DMS79 treated with DMSO at 0.1 percent for 48 hours (cell line): ENCODE measurements at places on chromosomes 3 and 15.

GRCh38 chr3:188788621-188789081, 383.1 kb upstream of the TPRG1 start:
- DNase-seq: no peak

GRCh38 chr15:89486726-89487050, 9.7 kb downstream of the RHCG start:
- no peak for DNase-seq

- DNase-seq: no peak
Observed at GRCh38 chr3:71512544-71512943, 71.0 kb downstream of the FOXP1 start.

- DNase-seq: no peak
Observed at GRCh38 chr3:49509028-49509561, 39.0 kb downstream of the DAG1 start.

DNA sequence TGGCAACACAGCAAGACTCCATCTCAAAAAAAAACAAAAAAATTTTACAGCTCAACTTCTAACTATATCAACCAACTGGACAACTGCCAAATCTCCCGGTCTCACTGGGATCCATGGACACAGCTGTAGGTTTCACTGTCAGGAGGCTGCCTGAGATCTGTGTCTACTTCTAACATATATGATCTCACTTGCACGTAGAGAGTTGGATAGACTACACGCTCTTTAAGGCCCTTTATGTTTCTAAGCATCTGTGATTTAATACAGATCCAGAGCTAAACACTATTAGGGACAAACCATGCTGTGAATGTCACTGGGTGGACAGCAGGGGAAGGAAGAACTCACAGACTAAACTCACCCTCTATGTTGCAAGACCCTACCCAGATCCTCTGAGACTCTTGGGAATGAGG, 13.0 kb upstream of the APOD start:
- no peak for DNase-seq

GRCh38 chr3:15823092-15823491, 25.3 kb upstream of the ANKRD28 start:
- DNase-seq: no peak

DNA sequence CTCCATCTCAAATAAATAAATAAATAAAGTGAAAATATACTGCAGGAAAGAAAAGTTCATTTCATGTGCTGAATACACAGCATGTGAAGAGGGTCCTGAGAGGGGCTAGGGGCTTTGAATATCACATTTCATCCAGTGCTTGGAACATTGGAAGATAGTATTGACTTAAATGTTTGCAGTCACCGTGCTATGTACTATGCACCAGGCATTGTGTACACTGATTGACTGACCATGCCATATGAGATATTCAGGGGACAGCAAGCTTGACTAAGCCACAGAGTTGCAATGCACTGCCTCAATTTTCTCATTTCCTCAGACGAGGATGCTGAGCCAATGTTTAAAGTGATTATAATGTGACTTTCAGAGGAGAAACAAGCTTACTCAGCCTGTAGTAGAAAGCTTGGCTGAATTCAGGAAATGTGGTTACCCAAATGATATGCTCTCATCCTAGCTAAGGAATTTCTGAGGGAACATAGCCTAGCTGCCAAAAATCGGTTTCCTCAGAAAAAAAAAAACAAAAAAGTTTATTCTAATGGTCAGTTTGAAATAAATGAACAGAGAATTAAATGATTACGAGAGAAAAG, 557.9 kb downstream of the FGF12 start:
- DNase-seq: no peak

DNA sequence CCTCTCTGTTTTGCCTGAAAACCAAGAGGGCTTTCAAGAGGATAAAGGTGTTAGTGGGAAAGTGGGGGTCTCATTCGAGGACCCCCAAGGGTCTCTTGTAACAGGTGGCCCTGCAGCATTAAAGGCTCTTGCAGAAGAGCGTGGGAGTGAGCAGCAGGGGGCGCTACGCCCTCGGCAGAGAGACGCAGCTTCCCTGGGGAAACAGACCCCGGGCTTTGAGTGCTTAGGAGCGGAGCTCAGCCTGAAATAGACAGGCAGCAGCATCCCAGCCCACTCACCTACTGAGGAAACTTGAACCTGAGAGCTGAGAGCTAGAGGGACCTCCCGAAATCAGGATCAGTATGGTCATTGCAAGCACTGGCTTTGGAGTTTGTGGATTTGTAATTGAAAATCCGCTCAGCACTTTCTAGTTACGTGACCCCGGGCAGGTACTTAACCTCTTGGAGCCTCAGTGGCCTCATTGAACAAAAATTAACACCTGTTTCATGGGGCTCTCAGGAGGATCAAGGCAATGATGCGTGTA, 25.7 kb downstream of the RPLP1 start:
- DNase-seq: peak; percentile 46
